Stimulated activated effector memory CD8-positive, alpha-beta T cell treated with anti-CD3 and anti-CD28 coated beads, Interleukin-12 subunit alpha, Interleukin-12 subunit beta, amount 100 ng/mL, for 72 hours (primary cell): ENCODE measurements at places on chromosomes 11 and 22.

DNA sequence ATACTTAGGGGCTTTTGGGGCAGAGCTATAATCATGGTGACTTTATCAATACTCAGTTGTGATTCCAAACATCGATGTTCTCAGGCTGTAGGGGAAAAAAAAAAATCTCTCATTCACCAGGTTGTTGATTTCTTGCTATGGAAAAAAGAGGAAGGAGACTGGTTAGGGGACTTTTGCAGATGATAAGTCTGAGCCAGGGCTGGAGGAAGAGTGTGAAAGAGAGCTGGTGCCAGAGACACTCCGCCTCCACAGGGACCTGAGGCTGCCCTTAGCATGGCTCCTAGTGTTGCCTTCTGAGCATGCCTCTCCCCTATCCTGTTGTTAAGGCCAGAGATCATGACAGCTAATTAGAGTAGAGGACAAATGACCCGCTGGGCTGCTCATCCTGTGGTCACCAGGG, 16.9 kb downstream of the UPB1 start:
- no peak for DNase-seq

DNA sequence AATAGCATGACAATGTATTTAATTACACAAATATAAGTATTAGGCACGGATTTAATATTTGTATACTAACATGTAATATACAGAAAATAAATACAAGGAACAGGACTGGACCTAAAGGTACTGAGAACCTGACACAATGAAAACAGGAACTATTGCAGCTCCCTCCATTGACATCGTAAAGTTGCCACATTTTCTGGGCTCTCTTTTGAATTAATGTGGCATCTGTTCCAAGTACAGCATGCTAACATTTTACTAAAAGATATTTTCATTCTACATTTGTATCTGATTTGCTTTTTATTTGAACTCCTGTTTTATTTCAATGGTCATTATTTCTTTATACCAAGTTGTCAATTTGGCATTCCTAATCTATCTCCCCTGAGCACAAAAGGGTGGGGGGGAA, 15.3 kb downstream of the PHF21A start:
- no peak for DNase-seq

DNA sequence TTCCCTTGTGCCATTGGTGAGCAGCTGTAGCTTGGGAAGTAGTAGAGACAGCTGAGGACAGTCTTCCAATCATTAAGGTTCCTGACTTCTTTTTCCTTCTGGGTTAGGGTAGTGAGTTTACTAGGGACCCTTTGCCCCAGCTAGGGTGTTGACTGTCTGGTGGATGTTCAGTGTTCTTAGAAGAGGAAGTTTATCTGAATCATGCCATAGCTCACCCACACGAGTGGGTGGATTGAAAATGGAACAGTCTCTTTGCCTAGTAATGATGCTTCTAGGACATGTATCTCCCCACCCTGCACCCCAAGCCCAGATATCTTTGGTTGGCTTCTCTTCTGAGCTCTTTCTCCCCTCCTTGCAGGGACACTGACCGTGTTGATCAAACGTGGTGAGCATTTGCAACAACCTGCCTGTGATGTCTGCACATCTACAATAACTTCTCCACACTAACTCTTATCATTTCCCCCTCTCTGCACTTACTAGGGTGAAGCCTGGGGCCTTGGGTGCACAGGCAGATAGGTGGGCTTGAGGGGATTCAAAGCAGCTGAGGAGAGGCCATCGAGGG, 57.1 kb upstream of the HORMAD2 start:
- DNase-seq: no peak

- no peak for DNase-seq
Observed at GRCh38 chr11:126337474-126338241, 17.8 kb upstream of the ST3GAL4 start.

DNA sequence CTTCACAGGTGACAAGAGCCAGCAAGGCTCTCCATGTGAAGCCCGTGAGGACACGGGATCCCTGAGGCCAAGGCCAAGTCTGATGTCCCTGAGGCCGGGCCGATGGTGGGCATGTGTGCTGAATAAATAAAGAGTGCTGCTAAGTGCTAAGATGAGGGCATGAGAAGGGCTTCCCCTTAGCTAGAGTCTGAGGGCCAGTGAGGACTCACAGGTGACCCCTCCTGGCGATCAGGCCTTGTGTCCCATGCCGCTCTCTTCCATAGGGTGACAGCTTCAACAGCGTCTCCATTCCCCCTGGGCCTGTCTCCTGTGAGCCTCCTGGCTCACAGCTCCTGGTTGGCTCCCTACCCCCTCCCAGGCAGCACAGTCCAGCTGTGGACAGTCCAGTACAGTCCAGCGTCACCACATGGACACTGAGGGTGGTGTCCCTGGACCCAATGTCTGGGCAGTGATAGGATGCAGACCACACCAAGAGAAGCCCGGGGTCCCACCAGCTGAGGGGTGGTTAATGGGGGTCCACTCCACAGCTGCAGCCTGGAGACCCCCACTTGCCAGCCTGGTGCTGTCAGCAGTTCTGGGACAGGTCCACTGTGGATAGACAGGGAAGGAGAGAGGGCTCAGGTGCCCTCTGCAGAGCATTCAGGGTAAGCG, 1033.2 kb downstream of the TBC1D22A start:
- DNase-seq: no peak

DNA sequence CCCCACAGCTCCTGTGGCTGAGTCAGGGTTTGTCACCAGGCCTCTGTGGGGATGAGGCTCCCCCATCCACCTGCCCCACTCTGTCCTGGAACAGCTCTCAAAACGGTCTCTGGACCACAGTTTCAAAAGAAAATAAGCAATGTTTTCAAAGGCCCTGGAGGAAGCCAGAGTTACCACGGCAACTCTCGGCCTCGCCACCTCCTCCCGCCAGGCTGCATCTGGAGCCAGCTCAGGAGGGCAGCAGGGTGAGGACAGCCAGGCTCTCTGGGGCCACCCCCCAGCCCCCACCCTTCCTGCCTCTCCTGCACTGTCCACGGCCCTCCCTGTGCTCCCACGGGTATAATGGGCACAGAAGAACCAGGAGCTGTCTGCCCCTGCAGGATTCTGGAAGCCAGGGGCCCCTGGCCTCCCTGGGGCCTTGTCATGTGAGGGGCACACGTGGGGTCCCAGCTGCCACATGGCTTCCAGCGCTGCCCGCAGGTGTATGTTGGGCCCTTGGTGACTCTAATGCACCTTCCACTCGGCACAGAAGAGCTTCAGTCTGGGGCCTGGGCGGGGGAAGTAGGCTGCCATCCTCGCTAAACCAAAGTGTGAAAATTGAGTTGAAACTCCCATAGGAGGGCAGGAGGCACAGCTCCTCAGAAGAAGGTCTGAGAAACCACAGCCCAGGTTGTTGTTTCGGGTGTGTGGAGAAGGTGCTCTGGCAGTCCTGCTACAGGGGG, 10.3 kb downstream of the CD81 start:
- no peak for DNase-seq

DNA sequence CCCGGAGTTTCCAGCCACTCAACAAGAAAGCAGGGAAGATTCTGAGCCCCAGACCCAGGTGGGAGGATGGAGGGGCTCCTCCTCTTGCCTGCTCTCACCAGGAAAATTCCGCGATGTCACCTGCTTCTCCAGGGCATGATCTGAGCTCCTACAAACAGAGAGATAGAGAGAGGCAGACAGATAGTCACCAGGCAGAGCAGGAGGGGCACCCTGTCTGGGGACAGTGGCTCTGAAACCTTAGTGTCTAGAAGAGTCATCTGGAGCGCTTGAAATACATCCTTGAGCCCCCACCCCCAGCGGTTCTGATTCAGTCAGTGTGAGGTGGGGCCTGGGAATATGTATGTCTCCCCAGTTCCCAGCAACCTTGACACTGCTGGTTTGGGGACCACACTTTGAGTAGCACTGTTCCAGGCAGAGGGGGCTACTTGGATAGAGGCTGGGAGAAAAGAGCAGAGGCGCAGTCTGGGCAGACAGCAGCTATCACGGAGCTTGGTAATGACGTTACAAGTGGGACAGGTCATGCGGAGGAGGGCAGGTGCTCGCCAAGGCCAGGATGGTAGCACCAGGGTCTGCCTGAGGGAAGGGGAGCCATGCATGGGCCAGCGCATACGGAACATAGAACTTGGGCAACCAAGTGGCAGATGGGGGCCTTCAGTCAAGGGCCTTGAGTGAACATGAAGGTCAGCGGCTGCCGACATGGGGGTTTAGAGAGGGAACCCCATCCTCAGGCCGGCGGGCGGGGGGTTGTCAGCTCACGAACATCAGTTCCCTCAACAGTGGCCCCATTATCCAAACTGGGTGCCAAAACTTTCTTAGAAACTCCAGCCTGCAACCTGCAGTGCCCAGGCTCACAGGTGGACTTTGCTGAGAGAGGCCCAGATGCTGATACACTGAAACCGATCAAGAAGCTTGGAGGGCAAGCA, 60.9 kb upstream of the MYEOV start:
- no peak for DNase-seq

GRCh38 chr11:45538363-45538762, 127.1 kb downstream of the CHST1 start:
- DNase-seq: no peak

GRCh38 chr22:23696326-23696851, 5.6 kb downstream of the RGL4 start:
- peak; percentile 82 for DNase-seq

DNA sequence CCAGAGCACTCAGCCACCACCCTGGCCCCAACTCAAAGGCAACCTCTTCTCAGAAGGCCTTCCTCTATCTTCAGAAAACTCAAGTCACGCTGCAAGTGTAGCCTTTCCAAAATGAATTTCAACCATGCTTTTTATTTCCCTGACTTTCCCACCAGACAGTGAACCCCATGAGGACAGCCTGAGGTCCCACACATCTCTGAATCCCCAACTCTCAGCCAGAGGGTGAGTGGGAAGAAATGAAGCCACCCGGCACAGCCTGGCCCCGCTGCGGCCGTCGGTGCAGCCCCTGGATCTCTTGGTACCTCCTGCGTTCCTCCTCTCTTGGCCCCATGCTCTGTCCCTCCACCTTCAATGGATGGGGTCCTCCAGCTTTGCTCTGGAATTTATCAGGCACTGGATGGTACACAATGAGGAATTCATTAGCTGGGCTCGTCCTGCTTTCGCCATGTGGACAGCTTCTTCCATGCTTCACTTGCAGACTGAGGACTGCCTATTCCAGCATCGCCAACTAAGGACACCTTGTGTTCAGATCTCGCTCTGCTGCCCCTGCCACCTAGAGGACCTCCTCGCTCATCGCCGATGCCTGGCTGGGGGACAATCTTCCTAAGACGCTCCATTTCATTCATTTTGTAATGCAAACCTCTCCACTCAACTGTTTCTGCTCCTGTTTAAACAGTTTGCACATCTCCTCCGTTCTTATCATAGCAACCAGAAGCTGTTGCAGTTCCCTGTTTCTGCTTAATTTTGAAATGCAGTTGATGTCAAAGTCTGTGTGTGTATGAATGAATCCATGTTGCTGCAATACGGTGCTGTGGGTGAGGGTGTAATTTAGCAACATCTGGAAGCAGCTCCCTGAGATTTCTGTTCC, 672.1 kb downstream of the TBC1D22A start:
- no peak for DNase-seq

GRCh38 chr22:41845380-41846267, 12.7 kb downstream of the SREBF2 start:
- DNase-seq: no peak

- DNase-seq: no peak
Observed at GRCh38 chr11:12882670-12883069, 126.4 kb upstream of the RASSF10 start.

GRCh38 chr11:6443269-6444003, 2.6 kb upstream of the HPX start:
- DNase-seq: peak; percentile 68

- DNase-seq: no peak
Observed at GRCh38 chr11:27012234-27012921, 18.5 kb downstream of the FIBIN start.

DNA sequence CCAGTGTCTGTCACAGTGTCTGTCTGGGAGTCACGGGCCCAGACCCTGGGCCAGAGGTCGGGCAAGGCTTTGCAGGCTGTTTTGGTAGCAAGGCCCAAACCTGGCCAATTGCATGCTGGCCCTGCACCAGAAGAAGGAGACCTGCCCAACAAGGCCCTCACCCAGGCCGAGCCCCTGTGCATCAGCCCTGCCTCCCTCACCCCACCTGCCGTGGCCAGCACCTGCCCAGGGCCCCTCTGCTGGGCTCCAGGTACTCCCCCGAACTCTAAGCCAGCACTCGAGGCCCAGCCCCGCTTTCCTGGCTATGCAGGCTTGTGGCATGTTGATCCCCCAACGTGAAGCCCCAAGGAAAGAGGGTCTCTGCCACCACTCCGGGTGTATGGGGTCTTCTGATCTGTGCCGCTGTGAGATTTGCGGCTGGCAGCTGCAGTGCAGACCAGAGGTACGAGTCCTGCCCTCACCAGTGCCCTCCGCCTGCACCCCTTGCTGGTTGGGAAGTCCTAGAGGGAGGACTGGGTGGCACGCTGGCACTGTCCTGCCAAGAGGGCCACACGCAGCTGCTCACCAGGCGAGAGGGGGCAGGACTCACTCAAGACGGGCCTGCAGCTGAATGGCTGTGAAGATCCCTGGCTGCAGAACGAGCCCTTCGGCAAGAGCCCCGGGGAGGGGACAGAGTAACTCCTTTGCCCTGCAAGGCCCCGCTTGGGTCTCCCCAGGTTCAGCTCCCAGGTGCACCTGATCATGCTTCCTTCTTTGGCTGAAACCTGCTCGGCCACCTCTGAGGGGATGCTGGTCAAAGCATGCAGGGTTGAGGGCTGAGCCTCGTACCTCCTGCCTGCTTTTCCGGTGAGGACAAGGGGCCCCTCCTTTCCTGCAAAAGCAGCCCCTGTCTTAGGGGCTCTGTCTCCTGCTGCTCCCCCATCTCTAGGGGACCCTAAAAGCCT, 6.7 kb upstream of the SEPTIN5 start:
- no peak for DNase-seq

DNA sequence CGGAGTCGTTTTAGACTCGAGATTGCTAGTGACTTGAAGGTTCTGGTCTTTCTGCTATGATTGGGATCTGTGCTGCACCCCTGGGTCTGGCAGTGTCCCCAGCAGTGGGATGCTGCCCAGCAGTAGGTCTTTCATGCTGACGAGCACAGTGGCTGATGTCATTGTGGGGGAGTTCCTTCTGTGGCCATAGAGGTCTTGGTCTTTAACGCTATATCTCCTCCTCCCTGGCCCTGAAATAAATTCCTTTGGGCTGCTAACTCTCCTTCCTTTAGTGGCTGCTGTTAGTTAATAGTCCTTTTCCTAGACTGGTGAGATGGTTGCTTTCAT, 136.3 kb downstream of the TEAD1 start:
- DNase-seq: no peak

DNA sequence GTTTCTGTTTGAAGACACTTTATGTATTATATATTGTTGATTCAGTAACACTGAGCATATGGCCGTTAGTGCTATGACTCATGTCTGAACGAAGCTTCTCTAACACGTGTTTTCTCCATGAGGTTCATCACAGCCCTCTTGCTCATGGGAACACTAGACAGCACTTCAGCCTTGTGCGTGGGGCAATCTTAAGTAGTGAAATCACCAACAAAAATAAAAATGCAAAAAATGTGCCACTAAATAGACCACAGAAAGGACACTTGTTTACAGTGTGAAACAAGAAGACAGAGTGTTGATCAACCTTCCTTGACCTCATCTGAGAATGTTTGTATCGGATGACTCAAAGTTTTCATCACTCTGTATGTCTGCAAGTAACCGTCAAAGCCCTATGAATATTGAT, 94.5 kb downstream of the FDX1 start:
- no peak for DNase-seq

- DNase-seq: no peak
Observed at GRCh38 chr11:13462311-13462900, 616 bp downstream of the BTBD10 start.

- no peak for DNase-seq
Observed at GRCh38 chr11:77630157-77630710, 7.4 kb downstream of the CLNS1A start.
